Stimulated activated CD8-positive, alpha-beta memory T cell treated with anti-CD3 and anti-CD28 coated beads, Interleukin-7, amount 100 ng/mL, for 1 hour (primary cell): ENCODE measurements at places on chromosomes 3 and 15.

GRCh38 chr3:66000506-66000905 lies 38.2 kb downstream of the MAGI1 start:
- no peak for DNase-seq

DNA sequence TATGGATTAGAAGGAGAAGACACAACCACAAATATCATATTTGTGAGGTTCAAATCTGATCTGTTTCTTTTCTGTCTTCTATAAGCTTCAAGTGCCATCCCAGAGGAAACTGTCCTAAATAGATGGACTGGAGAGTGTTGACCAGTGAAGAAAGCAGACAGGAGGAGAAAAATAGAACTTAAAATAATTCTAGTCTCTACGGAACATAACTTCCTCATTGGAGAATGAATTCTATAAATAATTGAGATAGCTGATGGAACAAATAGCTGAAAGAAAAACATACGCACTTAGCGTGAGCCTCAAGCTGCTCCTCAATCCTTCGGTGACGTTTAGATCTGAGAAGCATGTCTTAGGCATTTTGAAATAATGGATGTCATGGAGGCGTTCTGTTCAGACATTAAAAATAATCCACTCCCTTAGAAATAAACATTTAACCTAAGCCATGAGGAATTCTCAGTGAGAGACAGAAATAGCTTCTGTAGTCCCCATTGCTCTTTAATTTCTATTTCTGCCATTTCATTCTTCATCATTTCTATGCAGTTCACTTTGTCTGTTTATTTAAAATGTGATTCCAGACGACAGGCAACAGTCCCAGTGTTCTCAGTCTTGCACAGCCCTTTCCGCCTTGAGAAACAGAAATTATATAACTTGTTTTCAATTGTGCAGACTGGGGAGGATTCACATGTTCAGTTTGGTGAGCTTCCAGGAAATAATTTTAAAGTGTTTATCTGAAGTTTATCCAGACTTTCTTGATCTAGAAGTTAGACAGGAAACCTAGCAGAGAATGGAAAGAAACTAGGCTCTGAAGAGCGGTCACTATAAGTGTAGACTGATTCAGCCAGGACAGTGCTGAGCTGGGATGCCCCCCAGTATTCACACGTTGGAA lies 97.3 kb downstream of the NR1D2 start:
- DNase-seq: no peak

DNA sequence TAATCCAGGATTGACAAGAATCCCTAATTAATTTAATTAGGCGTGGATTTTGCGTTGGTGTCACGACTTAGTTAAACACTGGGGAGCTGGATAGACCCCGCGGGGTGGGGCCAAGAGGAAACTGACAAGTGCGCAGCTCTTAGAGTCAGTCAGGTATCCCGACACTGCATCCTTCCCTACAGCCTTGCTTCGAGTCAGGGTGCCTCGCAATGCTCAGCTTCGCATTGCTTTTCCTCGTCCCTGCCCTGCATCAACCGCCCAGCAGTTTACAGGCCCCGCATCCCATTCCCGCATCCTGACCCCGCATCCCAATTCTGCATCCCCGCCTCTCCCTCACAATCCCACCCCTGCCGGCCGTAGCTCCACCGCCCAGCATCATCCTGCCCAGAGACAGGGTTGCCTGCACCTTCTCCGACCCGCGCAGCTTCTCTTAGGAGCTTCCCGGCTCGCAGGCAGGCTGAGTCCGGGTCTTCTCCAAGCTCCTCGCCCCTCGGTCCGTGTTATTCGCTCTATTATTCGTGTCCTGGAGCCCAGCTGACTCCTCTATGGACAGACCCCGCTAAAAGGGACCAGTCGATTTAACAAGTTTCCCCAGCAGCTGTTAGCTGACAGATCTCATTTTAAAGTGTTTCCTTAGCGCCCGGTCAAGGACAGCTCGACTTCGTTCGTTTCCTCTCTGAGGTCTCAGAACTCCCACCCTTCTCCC lies 699 bp upstream of the SHOX2 start:
- DNase-seq: no peak

GRCh38 chr3:155995525-155996370 lies 124.6 kb upstream of the KCNAB1 start:
- DNase-seq: no peak

- DNase-seq: no peak
Measured at GRCh38 chr3:158532099-158532734, 38.8 kb upstream of the MLF1 start.

DNA sequence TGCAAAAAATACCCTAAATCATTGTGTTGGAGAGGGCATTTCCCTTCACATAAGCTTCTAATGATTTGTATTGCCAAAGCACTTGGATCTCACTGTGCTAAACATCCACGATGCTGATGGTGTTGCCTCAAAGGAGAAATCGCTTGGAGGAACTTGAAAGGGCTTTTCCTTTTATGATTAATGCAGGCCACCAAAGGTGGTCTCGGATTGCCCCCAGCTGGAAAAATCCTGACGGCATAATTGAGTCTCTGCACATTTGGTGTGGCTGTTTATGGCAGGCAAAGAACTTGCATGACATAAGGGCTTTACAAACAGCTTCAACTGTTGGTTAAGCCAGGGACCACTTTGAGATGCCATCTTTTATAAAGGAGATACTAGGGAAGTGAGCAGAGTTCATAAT lies 664.0 kb upstream of the ADAMTS9 start:
- DNase-seq: no peak

DNA sequence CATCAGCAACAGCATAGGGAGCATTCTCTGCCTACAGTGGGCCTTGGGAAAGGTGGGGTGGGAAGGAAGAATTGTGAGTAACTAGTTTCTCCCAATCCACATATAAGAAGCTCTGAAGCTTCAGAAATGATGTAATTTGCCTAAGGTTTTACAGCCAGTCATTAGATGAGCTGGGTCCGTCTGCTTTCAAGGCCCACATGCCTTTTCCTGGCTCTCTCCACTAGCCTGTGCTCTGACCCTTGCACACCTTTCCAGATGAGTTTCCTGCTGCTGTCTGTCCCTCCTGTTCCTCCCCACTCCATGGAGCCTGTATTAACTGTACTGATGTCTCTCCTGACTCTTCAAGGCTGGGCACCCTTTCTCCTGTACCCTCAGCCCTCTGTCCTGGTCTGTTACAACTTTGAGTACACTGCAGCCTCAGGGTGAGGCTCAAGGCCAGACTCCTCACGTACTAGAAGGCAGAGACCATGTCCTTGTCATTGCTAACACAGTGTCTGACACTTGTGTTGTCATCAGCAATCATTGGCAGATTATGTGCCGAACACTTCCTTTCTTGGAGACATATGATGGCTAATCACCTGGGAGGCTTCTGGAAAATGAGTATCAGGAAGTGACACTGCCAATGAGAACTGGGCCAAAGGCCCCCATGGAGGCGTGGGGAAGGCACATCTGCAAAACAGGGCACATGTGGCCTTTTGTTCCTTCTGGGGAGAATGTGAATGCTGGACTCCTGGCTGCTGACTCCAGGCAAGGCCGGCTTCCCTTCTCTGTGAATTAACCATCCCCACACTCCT lies 6.6 kb downstream of the TM6SF1 start:
- no peak for DNase-seq

DNA sequence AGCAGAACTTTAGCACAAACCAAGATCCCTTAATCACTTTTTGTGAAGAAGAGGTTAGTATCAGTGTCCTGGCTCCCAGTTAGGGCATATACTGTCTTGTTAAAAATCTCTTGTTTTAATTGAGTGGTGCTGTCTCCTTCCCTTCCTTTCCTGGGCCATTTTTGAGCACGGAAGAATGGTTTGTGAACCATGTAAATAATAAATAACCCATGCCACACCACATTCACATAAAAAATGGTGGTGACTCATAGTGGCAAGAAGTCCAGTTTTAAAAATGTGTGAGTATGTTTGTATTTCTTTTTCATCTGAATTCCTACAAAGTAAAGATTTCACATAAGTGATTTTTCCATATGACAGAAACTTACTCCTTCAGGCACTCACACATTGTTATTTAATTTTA lies 59.1 kb upstream of the SPRED1 start:
- no peak for DNase-seq

- no peak for DNase-seq
Measured at GRCh38 chr3:143895805-143896204, 47.5 kb upstream of the SLC9A9 start.

DNA sequence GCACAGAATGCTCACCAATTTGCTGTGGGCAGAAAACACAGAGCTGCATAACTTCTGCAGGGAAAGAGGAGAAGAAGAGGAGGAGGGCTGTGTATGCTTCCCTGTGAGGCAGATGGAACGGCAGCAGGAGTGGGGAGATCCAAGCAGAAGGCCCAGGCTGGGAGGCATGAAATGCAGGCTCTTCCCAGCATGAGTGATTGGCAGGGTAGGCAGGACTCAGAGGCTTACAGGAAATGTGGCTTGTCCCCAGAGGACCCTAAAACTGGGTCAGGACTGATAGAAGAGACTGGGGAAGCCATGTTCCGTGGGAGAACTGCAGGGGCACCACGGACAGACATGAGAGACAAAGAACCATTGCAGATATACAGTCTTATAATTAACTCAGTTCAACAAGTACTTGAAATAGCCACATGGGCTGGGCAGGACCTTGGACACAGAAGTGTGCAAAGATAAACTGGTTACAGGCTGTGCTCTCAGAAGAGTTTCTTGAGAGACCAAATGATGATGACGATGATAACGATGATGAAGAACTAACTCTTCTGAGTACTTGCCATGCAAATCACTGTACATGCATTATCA lies 286.9 kb downstream of the EPHB1 start:
- no peak for DNase-seq

- DNase-seq: no peak
Measured at GRCh38 chr3:194931347-194931746, 245.7 kb downstream of the FAM43A start.

DNA sequence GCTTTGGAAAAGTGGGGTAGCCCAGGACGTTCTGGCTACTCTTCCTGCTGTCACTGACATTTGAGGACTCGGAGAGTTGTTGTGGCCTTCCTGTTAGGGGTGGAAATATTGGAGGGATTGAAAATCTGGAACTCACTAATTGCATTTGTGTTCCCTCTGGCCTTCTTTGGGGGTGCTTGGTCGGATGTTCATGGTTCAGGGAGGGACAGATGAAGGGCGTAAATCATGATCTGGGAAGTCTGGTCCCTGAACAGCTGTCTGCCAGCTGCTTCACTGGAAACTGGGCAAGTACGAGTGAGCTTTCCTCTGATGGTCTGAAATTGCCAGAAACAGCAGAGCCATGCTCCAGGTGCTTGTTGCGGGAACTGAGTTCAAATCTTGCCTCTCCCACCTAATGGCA lies 327.8 kb upstream of the C2CD4B start:
- DNase-seq: no peak

DNA sequence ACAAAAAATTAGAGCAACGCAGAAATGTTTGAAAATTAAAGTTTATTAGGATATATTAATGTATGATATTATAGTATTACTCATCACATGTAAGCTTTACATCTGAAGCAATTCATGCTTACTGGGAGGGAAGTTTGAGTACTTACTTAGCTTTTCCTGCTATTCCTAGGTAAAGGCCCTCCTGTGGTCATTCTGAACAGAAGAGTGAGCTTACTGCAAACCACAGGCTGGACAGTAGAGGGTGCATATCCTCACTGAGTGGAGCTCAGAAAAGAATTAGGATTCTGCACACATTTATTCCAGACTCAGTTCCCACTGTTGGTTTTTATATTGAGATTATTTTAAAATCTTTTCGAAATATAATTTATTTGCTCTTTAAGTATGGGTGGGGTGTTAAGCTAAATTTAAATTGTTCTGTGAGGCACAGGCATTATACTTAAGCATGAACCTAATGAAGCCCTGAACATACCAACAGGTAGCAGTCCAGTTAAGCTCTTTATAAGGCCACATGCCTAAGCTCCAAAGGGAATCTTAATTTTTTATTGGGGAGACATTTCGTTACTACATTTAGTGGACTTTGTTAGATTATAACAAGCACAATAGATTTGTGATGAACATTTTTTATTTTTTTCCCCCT lies 10.2 kb downstream of the MRPS22 start:
- no peak for DNase-seq

DNA sequence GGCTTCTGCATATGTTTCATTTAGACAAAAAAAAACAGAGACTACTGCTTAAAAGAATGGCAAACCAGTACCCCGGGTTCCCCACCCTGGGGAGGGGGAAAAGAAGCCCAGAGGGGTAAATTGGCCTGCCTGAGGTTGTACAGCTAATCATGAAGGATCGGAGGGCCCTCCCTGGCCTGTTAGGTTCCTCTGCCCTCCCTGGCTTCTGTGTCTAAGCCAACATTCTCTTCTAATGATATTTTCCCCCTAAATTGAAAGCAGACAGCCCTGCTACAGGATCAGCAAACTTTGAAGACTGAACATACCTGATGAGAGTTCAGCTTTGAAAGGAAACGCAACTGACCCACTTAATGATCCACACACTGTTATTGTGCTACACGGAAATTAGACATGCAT lies 2.5 kb downstream of the ARHGAP31 start:
- DNase-seq: no peak

DNA sequence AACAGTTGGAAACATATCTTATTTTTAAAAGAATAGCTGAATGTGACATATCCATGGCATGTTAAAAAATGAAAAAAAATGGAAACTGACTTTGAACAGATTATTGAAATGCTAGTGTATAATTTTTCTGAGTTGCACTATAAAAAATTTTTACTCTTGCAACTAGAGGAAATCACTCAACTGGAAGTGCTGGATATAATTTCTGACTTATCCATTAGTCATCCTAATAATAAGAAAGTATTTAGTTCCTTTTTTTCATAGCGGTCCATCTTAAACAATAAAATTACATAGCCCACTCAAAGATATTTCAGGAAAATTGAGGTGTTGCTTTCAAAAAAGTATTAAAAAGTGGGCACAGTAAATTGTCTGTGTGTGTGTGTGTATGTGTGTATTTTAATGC lies 80.7 kb downstream of the MBNL1 start:
- DNase-seq: no peak

DNA sequence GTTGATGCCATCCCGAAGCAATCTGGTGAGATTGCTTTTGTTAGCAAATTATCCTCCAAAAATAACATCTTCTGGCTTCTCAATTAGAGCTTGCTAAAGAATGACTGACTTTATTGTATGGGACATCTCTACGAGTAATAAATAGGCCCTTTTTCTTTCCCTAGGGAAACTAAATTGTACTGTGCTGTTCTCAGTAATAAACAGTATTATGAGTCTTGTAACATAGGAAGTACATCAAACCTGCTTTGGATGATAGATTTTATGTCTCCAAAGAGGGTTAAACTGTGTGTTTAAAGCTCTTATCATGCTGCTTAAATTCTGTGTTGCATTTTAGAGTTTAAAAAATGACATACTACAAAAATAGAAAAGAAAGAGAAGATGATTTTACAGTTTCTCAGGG lies 153.4 kb upstream of the THRB start:
- DNase-seq: no peak

DNA sequence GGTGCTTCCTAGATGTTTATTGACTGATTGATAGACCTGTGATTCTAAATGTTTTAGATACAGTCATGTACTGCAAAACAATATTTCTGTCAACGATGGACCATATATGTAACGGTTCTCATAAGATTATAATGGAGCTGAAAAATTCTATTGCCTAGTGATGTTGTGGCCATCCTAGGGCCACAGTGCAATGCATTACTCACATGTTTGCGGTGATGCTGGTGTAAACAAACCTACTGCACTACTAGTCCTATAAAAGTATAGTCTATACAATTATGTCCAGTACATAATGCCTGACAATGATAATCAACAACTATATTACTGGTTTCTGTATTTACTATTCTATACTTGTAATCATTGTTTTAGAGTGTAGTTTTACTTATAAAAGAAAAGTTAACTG lies 46.8 kb downstream of the CHST2 start:
- DNase-seq: no peak

GRCh38 chr3:39125841-39126500 lies 18.5 kb downstream of the TTC21A start:
- no peak for DNase-seq
